ENCODE measurements at places on chromosomes 5 and 9.
A peak's percentile ranks its signal among the peaks of the same experiment; 100 is the strongest.

GRCh38 chr5:122760236-122760635 lies 14.6 kb upstream of the SNX2 start:
- DNase-seq = no peak

GRCh38 chr9:134503301-134504105 lies 138.1 kb upstream of the COL5A1 start:
- DNase-seq = no peak

- DNase-seq = no peak
Measured at GRCh38 chr5:171639966-171640365, 145.7 kb upstream of the SMIM23 start.

DNA sequence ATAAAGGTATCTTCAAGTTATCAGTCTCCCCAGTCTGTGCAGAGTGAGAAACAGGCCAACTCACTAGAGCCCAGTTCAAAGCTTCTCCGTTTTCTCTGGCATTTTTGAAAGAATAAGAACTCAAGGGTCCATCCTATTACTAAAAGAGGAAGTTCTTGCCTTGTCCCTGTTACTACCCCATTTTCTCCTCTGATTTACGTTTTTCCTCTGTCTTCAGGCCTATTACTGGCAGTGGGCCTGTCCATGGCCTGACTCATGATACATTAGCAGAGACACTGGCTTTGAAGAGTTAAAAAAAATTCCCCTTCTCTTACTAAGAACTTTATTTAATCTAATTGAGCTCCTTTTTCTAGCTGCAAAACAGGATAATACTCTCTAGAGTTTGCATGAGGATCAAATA lies 624.0 kb upstream of the KLF4 start:
- DNase-seq = no peak

GRCh38 chr9:129270903-129271431 lies 92.9 kb upstream of the IER5L start:
- no peak for DNase-seq

DNA sequence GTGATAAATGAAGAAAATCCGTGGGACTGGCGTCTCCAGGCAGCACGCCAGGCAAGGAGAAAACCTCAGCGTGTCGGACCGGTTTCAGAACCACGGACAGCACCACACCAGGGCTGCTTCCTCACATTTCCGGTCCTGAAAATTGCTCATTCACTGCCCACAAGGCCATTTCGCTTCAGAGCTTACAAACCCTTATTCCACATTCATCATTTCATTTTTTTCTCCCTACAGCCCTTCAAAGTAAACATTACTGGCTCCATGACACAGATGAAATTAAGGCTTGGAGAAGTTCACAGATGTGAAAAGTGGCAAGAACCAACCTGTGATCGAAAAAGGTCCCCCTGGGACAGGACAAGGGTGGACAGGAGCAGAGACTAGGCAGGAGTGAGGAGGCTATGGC lies 1.5 kb upstream of the GPRIN1 start:
- DNase-seq = peak; percentile 83

- DNase-seq = no peak
Measured at GRCh38 chr9:3951161-3951665, 348.7 kb downstream of the GLIS3 start.

DNA sequence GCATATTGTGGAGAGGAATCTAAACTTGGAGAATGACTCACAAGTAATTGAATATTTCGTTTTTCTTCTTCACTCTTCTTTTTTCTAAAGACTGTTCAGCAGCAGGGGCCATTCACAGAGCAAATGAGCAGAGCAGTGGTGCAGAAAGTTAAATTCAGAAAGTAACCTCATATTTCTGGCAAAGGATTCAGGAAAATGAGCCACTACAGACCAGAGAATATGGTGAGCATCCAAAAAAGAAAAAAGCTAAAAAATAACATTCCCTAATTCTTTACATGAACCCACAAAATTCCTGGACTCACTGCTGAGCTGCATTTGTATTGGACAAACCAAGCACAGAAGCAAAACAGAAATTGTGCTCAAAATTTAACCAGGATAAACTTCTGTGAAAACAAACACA lies 1486.8 kb upstream of the C9orf72 start:
- no peak for DNase-seq

DNA sequence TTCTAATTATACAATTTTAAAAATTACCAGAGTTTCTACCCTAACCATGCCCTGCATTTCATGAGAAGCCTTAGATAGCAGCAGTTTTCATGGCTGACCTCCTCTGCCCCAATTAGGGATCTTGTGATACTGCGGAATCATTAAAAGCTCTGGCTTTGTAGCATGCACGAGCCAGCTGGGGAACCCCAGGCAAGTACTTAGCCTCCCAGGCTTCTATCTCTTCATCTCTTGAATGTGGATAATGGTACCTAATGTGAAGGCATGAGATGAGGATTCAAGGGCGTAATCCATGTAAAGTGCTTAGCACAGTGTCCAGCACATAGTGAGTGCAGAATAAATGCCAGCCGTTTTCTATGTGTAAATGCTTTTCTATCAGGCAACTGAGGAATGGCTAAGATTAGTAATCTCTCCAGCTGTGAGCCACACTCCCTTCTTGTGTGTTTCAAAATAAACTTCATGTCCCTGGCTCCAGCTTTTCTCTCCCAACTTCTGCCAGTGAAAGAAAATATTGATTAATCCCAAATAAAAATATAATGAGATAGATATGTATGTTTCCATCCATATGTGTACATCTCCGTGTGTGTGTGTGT lies 88.4 kb downstream of the APBA1 start:
- no peak for DNase-seq

- DNase-seq = peak; percentile 75
Measured at GRCh38 chr9:123225374-123225813, 43.0 kb downstream of the STRBP start.

GRCh38 chr5:53130266-53130665 lies 20.7 kb upstream of the MOCS2 start:
- DNase-seq = no peak

GRCh38 chr9:98378206-98378780 lies 122.8 kb upstream of the TBC1D2 start:
- no peak for DNase-seq

GRCh38 chr5:169615561-169615960 lies 21.5 kb upstream of the DOCK2 start:
- no peak for DNase-seq

DNA sequence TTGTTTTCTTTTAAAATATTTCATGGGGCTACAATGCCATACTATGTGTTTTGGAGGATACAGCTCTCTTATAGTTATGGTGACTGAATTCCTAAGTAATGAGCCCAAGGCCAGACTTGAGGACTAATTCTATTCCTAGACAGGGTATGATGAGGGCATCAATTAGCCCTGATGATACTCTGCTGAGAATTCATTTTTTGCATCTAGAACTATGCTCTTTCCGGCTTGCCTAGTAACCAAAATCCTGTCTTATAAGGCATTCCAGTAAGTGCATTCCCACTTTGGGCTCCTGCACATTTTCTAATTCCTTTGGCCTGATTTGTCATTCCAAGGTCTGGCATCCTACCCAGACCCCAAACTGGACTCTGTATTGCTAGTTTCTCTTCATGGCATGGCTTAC lies 62.4 kb downstream of the MAT2B start:
- DNase-seq = no peak

DNA sequence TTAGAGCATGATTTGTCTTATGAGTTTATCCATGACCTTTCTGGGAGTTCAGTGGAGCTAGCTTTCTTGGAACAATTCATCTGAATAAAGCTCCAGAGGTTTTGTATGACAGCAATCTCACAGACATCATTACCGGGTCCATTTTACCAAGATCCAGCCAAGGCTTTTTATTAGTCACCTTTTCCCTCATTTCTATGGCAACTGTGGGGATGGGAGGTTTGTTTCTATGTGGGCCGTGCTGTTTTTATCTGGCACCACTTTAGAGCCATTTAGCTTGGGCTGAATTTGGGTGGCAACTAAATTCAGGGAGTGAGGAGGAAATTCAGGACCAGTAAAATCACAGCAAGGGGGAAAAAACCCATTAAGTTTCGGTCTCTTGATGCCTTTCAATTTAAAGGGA lies 245.7 kb downstream of the NSG2 start:
- DNase-seq = no peak

- no peak for DNase-seq
Measured at GRCh38 chr9:119020730-119021333, 348.4 kb downstream of the BRINP1 start.

GRCh38 chr5:176454724-176455394 lies 6.7 kb downstream of the FAF2 start:
- no peak for DNase-seq
